IMR-90 (cell line): ENCODE measurements at places on chromosomes 5 and 9. TPM values are rescaled to one million over a fixed set of nuclear protein-coding genes. Genes with fewer than 3 reads are reported as not detected.
A peak's percentile ranks its signal among the peaks of the same experiment; 100 is the strongest.

DNA sequence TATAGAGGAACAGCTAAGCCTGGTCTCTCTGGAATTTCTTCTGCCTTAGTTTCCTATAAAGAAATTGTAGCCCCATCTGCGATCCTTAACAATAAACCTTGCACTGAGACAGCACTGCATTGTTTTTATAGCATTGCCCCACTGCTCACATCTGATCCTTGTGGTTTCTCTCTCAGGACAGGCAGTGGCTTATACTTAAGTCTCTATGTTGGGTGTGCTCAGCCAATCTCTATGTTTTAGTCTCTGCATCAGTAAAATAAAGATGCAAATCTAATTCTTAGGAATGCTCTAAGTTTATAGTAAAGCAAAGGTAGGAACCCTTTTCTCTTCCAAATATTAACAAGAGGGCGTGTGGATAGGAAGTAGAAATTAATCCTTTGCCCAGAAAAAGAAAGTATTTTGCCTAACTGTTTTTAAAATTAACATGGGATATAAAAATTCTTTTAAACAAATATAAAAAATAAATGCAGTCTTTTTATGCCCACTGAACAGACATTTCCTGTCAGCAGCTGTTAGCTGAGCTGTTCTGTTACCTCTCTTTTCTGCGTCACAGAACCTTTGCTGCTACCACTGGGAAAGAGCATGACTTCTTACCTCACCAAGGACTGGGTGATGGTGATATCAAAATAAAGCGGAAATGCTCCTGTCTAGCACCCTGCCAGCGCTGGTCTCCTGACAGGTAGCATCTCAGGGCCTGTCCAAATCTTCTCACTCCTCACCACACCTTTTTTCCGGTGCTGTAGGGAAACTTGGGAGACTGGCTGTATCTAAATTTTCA, 29.5 kb downstream of the MRPS27 start:
- DNase-seq: peak; percentile 25

DNA sequence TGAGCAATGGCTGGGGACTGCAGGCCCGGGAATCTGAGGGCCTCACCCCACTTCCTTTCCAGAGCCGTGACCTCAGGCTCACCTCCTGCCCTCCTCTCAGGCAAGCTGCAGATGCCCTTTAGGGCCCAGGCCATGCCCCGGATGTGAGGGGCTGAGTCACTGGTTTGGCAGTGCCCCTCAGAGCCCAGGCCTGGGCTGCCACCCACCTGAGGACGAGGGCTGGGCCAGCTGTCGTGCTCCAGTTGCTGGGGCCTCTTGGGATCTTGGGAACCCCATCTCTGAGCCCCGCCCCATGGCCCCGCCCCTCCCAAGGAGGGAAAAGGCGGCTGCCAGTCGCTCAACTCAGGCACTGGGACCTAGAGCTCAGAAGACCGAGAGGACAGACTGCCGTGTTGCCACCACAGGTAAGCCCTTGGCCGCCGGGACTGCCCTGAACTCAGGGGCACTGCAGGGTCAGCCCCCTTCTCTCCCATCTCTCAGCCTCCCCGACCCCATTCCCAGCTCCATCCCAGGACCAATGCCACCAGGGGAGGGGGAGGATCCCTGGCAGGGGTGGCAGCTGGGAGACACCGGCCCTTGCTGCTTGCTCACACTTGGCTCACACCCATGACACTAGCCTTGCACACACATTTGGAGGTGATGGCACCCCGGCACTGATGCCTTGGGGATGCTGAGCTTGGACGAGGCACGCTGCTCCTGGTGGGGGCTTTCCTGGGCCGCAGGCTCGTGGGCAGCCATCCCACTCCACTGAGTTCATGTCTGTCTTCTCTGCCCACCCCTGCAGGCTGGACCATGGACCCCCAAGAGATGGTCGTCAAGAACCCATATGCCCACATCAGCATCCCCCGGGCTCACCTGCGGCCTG, at the start of gene CYSRT1:
TSS of gene CYSRT1 (plus strand) at position 345 of the 865 bp plus-strand sequence. CDS start at position 793, 448 bp downstream.
- DNase-seq: no peak

DNA sequence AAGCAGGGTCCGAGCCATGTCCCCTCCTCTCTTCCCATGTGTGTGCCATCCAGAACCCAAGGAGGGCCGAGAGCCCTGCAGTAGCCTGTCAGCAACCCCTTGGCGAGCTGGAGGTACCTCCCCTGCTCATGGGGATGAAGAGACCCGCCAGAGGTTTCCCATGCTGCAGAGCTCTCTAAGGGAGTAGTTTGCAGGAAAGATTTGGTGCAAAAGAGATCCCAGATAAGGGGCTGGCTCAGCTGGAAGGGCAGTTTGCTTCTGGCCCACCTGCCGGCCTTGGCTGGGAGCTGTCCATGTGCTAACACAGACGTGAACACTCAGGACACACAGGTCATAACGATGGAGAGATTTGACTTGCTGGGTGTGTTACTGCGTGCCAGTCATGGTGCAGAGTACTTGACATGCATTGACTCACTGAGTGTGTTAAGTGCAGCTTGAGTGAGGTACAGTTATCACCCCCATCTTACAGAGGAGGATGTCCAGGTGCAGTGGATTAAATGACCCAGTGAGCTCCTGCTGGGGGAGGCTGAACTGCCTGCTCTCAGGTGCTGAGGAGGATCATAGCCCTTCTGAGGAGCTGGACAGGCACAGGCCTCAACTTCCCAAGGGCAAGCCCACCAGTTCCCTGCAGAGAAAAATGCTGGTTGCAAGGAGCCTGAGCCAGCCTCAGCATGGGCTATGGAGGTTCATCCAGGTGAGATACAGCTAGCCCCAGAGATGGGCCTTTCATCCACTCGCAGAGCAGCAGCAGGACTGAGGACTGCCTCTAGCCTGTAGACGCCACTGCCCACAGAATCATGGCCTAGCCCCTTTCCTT, 6.3 kb upstream of the SLC25A48 start:
- no peak for DNase-seq

DNA sequence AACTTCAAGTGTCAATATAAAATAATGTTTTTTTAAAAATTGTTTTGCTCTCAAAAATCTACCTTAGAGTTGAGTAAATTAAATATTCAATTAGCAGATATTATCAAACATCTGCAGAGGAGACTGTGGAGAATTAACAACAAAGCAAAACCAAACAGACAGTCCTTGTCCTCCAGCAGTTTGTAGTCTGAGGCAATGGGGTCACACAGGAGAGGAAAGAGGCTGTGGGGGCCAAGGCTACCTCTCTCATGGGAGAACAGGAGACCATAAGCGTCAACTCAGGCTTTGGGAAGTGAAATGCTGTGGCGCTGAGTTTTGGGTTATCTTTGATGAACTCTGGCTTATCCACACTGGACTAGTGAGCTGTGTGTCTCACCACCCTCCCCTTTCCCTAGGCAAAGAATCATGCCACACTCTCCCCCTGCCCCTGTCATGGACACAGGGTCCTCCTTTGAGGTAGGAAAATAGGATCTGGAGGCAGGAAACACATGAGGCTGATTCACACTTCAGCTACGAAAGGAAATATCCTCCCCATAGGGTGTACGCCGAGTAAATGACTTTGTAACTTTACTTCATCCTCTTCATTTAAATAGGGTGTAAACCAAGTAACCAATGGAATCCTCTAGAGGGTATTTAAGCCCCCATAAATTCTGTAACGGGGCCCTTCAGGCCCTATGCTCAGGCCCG, 152.7 kb downstream of the FSTL4 start:
- no peak for DNase-seq

DNA sequence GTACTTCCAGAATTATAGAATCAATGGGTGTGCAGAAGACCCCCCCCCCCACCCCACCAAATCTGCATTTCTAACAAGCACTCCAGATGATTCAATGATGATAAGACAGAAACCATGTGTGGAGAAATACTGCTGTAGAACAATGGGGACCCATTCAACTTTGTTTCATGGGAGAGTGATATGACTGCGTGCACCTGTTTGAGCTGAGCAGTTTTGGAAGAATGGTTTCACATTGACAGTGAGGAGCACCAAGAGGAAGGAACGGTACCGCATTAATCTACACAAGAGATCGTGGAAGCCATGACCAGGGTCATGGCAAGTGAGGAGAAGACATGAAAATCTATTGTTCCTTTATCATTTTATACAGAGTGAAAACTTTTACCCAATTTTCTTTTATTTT, 202.7 kb downstream of the CD180 start:
- DNase-seq: no peak

- no peak for DNase-seq
Observed at GRCh38 chr9:135819905-135820304, 87.4 kb downstream of the CAMSAP1 start.

DNA sequence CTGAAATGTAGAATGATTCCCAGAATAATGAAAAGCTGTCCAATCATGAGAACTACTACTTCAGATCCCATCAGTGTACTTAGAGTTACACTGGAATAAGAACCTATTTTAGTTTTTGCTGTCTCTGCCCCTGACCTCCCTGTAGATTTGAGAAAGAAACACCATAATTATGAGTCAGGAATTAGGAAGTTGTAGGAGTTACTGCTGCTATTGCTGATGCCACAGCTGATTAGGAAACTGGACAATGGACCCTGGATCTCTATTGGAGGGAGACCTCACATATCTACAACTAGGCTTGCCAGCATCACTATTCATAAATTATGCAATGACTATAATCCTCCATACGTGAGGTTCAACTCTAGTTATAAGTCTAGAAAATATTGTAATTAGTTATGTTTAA, 48.8 kb upstream of the EDIL3 start:
- peak; percentile 50 for DNase-seq

DNA sequence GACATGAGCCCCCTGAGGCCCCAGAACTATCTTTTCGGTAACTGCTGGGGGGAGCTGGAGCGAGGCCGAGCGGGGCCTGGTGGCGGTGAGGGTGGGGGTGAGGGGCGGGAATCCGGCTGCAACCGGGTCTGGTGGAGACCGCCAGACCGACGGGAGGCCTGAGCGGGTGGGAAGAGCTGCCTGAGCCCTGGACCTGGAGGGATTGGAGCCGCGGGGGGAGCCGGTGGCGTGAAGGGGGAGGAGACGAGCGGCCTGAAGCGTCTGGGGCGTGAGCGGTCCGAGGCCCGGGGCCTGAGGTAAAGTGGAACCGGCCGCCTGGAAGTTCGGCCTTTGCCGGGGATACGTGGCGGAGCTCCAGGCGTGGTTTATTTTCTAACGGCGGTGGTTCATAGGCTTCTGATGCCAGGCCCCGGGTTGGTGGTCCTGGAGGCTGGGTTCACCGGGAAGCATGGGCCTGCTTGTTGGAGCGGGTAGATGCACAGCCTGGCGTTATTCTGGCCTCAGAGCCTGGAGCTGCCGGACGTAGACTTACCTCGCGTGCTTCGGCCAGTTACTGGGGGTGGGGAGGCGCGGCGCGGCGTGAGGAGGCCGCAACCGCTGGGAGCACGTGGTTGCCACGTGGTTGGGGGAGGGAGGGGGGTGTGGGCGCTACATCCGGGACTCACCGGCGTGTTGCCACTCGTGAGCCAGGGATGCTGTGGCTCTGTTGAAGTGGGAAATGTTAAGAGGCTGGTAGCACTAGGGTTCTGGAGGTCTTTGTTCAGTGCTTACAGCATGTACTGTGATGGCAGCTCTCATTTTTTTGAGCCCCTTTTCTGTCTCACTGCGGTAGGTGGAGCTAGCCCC, 544 bp downstream of the NPM1 start:
- DNase-seq: peak; percentile 75

ARL10 gene
- total RNA-seq: 3.6 and 4.4 TPM in 2 replicates
